Stimulated activated CD4-positive, alpha-beta T cell treated with anti-CD3 and anti-CD28 coated beads, Interleukin-4, amount 100 ng/mL, for 1 hour (primary cell): ENCODE measurements at places on chromosomes 16 and 17.

GRCh38 chr16:70429888-70430666, 8.8 kb downstream of the ST3GAL2 start:
- DNase-seq = no peak

DNA sequence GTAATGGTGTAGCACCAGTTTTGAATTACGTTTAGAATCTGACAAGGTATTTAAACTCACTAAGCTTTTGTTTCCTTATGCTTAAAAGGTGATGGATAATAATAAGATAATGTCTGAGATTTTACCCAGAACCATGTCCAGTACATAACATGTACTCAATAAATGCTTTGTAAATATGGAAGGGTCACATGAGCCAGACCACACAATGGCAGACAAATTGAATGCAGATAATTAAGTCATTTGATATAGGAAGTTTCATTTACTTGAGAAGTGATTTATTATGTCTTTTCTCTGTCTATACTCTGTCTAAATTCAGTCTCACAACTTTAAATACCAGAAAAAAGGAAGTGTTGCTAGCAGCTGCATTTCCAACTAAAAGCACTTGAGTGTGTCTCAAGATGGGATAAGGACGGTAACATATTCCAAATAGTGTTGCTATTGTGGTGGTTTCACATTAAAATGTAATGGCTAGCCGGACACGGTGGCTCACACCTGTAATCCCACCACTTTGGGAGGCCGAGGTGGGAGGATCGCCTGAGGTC, 52.5 kb upstream of the DHX40 start:
- no peak for DNase-seq

GRCh38 chr16:30473231-30474073, 910 bp downstream of the ITGAL start:
- DNase-seq = peak; percentile 74

DNA sequence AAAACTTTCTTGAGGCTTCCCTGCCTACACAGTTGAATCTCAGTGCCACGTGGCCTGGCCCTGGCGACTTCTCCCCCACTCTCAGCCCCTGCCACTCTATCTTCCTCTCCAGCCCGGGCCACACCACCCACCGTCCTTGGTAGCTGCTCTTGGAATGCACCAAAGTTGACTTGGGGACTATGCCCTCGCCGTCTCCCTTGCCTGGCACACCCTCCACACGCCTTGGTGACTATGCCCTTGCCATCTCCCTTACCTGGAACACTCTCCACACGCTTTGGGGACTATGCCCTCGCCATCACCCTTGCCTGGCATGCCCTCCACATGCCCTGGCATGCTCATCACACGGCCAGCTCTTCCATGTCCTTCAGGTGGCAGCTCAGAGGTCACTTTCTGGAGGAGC, 15.5 kb upstream of the TVP23A start:
- DNase-seq = no peak

DNA sequence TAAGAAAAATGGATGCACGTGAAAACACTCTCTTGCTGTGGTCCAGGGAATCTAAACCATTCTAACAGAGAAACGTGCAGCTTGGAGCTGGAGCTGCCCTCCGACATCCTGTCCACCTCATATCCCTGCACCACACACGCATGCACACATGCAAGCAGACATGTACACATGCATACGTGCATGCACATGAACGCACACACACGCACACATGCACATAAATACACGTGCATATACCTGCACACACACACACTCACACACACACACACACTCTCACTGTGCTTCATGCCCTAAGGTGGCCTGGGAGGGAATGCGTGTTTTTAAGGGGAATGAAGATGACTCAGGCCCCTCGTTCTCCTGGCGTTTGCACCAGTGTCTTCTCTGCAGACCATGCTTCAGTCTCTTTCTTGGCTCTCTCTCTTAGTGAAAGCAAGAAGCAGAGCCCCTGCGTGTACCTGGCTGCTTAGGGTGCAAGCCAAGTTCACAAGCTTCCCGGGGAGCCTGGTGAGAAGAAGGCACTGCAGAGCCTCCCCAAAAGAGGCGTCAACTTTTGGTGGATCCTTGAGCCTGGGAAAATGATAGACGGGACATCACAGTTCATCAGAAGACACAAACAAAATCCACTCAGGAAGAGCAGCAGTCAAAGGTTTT, 72.8 kb downstream of the GOSR1 start:
- no peak for DNase-seq

GRCh38 chr17:41610965-41611640, 1.5 kb downstream of the KRT16 start:
- DNase-seq = no peak

DNA sequence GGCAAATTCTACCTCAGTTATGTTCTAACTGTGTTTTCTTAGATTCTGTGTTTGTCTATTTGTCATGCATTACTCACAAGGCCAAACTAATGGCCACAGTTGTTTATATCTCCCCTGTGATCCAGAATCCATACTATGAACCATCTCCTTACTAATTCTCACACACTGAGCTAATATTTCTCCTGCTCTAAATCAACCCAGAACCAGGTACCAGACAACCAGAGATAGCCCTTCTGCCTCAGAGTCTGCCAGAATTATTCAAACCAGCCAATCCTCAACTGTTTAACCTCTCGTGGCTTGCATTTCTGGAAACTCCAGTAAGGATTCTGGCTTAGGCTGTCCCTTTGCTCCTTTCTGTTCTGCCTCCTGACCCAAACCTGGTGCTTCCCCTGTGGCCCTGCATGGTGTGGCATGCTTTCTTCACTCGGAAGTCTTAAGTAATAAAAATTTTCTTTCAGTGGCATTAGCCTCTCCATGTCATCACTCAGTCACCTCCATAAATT, 59.4 kb downstream of the EFCAB5 start:
- DNase-seq = no peak

- no peak for DNase-seq
These were observed at the start of gene CES1 for GRCh38 chr16:55832773-55833691. TSS of gene CES1 (minus strand) at chr16:55833096. CDS start at chr16:55833055, 41 bp downstream.

DNA sequence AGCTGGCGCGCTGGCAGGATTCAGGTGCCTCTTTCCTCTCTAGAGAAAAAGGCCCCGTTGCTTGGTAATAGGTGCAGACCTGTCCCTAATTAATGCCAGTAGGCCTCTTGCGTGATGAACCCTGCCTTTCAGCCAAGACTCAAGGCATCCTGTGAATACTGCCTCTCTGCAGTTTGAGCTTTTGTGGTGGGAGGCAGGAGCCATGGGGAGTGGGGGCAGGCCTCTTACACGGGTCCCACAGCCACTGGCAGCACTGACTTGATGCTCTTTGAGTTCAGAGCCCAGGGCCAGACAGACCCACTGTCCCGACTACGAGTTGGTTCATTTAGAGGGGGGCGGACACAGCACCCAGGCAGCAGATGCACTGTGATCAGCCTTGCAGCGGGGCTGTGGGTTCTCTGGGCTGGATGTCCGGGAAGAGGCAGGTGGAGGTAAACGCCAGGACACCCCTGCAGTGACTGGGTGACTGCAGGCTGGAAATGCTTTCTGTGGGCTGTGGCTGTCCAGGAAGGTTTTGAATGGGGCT, 237.0 kb downstream of the SEC14L1 start:
- no peak for DNase-seq

DNA sequence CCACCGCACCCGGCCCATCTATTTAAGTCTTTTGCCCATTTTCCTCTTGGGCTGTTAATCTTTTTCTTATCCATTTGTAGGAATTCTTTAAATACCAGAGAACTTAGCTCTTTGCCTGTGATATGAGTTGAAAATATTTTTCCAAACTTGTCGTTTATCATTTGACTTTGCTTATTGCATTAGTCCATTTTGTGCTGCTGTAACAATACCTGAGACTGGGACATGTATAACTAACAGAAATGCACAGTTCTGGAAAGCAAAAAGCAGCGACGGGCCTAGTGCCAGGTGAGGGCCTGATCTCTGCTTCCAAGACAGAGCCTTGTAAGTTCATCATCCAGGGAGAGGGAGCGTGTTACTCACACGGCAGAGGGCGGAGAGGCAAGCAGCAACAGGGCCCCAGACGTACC, 25.6 kb upstream of the BHLHA9 start:
- DNase-seq = no peak

DNA sequence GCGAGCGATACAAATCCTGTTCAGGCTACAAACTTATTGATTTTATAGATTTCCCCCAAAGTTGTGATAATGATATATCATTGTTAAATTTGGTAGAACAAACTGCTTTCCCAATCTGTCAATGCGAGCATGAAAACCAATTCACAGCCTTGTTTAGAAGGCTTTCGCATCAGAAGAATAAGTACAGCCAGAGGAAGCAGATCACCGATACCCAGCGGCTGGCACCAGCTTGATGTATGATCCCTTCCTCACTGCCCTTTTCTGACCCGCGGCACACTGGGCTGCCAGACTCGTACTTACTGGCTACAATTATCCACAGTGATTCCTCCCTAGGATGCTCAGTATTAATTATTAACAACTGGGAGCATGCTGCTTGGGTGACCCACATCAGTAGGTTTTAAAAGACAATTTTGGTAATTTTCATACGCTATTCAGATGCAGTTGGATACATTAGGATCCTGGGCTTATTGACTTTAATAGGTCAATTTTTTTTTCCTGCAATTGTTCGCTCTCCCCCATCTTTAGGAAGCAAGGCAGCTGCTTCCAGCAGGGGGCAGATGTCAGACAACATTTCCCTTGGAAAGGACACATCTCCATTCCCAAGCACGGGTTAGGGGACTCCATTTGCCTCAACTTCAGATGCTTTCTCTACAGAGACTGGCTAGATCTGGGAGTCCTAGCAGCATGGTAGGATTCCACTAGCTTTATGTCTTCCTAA, 582.7 kb upstream of the PSMD7 start:
- DNase-seq = no peak

DNA sequence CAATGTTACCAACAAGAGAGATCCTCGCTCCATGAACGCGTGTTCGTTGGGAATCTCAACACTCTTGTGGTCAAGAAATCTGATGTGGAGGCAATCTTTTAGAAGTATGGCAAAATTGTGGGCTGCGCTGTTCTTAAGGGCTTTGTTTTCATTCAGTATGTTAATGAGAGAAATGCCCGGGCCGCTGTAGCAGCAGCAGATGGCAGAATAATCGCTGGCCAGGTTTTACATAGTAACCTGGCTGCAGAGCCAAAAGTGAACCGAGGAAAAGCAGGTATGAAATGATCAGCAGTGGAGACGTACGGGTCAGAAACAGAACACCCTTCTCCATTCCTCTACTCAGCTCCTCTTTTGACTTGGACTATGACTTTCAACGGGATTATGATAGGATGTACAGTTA, 13.3 kb downstream of the SOCS1 start:
- no peak for DNase-seq

GRCh38 chr17:64084086-64084939, 45.6 kb downstream of the ERN1 start:
- DNase-seq = no peak

- no peak for DNase-seq
These were observed 33.5 kb downstream of the KANSL1 start for GRCh38 chr17:46159686-46160085.

GRCh38 chr17:76700617-76701470, 9.9 kb downstream of the MXRA7 start:
- DNase-seq = no peak

DNA sequence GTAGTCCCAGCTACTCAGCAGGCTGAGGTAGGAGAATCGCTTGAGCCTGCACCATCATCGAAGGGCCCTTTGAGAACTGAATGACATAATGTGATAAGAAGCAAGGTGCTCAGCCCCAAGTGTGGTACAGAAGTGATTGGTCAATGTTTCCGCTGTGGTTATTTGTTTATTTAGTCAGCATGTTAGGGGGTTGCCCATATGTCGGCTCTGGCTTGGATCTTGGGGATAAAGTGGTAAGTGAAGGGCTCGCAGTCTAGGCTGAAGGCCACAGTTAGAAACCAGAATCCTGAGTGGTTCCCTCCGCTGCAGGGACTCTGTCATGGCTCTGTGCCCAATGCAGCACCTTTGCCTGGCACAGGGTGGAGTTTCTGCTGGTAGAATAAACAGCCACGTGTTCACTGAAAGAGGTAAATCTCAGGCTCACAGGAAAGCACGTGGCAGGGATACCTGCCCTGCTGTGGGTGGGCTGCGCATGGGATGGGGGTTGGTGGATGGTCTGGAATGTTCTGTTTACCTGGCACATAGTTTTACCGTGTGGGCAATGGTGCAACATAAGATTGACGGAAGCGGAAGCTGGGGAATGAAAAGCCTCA, 35.4 kb downstream of the SYT17 start:
- no peak for DNase-seq

- no peak for DNase-seq
These were observed 29.9 kb downstream of the PARN start for GRCh38 chr16:14600164-14600563.

- no peak for DNase-seq
These were observed 25.3 kb downstream of the BFAR start for GRCh38 chr16:14658063-14658462.

DNA sequence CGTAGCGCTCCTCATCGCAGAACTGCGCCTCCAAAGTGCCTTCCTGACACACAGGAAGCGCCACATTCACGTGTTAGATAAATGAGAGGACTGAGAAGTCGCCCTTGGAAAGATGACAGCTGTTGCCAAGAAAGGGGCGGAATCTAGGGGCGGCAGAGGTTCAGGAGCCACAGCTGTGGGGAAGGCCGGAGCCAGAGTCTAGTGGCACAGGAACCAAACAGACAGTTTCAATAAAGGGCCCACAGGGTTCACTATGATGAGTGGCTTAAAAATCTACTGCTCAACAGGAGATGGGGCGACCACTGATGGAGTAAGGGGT, 4.7 kb downstream of the FLCN start:
- no peak for DNase-seq

GRCh38 chr17:80898716-80899115, 92.9 kb upstream of the CHMP6 start:
- DNase-seq = no peak
